ENCODE measurements at places on chromosomes 5 and 9. TPM values are rescaled to one million over a fixed set of nuclear protein-coding genes. Genes with fewer than 3 reads are reported as not detected.
A peak's percentile ranks its signal among the peaks of the same experiment; 100 is the strongest.

GRCh38 chr5:26649000-26649399, 389.4 kb downstream of the CDH9 start:
- DNase-seq = no peak

Gene SV2C
- total RNA-seq = not detected

Gene SLC9A3
- 2.9 TPM for total RNA-seq

Gene ZFP37
- 3.1 TPM for total RNA-seq

Gene GLRA1
- total RNA-seq = not detected

- DNase-seq = no peak
Measured at GRCh38 chr5:42321785-42322184, 101.5 kb upstream of the GHR start.

DNA sequence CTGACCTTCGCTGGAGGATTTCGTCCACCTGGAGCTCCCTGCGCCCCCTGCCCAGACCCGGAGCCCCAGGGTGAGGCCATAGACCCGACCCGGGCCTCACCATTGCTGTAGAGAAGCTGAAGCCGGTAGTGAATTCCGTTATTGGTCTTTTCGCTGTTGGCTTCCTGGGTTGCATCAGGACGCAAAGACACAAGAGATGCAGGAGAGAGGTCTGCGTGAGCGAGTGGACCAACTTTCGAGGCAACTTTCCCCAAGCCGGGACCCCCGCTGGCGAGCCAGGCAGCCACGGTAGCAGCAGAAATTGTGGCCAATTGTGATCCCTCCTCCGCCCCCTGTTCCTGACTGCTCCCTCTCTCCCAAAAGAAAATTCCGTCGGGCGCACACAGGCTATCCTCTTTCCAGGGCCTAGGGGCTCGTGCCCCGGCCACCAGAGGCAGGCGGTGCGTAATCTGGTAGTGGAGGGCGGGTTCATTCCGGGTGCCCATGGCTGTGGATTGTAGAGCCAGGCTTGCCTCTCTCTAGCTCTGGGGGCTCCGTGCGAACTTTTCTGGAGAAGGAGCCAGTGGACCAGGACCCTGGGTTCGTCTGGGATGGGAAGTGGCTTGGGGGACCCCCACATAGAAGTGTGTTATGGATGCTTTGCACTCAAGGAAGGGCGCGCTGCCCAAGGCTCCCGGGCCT, 3.3 kb downstream of the EBF1 start:
- DNase-seq = no peak

DNA sequence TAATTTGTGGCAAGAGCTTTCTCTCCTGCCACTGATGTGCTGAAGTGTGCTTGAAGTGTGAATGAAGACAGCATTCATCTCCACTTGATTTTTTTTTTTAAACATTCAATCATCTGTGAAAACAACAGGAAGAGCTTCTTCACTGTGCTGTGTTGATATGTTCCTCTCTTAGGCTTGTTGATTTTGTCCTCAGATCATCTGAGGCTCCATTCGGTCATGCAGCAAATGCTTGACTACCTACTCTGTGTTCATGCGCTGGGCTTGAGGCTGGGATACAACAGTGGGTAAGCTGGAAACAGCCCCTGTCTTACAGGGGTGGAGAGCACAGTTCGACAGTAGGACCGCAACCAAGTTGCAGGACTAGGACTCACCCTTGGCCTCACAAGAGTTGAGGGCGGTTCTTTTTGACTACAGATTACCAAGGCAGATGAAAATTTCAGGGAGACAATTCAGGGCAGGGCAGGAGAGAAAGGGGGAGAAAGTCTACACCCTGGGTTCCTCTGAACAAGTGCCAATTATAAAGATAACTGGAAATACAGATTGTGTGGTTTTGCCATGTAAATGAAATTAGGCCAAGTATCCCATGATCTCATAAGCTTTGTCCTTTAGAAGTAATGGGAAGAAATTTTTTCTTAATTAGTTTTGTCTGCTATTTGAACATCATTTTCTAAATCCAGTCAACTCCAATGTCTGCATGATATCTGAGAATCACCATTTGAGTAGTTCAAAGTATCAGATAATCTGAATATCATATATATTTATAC, 31.0 kb upstream of the F2R start:
- no peak for DNase-seq

DNA sequence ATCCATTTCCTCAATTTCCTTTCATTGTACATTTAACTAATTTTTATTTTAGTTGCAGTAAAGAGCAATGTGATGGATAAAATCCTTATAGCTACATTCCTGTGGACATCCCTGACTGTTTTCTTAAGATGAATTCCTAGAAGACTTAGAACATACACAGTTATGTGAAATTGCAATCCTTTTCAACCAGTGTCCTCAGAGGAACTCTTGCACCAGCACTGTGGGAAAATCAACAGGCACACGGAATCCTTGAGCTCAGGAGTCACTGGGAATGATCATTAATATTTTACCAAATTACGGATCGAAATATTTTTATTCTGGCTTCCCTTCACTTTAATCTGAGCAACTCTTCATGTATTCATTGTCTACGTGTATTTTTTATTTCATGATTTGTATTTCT, 901.9 kb upstream of the WWC1 start:
- no peak for DNase-seq

DNA sequence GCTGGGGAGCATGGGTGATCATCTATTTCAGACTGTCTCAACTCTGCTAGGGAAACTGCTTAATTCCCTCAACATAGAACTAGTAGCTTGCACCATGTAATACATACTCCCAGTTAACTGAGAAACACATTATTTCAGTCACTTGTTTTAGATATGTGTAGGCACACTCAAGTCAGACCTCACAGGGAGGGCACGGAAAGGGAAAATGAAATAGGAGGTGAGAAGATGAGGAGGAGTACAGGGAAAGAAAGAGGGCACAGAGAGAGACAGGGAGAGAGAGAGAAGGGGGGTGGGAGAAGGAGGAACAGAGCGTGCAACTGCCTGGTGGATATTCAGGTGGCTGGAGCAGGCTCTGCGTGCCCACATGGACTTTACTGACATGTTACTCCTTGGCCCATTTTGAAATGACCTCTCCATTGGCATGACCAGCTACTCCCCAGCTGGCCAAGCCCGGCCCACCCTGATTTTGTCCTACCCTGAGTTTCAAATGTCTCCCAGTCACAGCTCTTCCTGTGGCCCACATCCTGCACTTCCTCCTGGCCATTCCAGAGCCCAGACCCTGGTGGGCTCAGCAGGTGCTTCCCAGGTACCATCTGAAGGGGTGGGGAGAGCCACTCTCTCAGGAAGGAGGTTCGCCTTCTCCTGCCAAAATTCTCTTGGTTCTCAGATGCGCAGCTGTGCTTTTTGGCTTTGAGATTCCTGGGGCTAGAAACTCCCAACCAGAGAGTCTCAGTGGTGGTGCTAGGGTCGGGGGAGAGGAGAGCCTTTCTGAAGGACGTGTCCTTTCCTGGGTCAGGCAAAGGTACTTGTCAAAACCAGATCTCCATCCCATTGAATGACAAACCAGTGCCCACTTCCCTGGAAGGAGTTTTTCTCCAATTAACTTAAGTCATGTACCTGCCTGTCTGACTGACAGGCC, 229.4 kb downstream of the FSTL4 start:
- no peak for DNase-seq

DNA sequence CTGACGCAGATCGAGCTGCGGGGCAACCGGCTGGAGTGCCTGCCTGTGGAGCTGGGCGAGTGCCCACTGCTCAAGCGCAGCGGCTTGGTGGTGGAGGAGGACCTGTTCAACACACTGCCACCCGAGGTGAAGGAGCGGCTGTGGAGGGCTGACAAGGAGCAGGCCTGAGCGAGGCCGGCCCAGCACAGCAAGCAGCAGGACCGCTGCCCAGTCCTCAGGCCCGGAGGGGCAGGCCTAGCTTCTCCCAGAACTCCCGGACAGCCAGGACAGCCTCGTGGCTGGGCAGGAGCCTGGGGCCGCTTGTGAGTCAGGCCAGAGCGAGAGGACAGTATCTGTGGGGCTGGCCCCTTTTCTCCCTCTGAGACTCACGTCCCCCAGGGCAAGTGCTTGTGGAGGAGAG, 4.6 kb upstream of the PHYHD1 start:
- peak; percentile 63 for DNase-seq

- DNase-seq = peak; percentile 36
Measured at GRCh38 chr9:34452568-34452967, 5.8 kb downstream of the FAM219A start.
